ENCODE measurements at places on chromosomes 13 and 19. TPM values are rescaled to one million over a fixed set of nuclear protein-coding genes. Genes with fewer than 3 reads are reported as not detected.
A peak's percentile ranks its signal among the peaks of the same experiment; 100 is the strongest.

DNA sequence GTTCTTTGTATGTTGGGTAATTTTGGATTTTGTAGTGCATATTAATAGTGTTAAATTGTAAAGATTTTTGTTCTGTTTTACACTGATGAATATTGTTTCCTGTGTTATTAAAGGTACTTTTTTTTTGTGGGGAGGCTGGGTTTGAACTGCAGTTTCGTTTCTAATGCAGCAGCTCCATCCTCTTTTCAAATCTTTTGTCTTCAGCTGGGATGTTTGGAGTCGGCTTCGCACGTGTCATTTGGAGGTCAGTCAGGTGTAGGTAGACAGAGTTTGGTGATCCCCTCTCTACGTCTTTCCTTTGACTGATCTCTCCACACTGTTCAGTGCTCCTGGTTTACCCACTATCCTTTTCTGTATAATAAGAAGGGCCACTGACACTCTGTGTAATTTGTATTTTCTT is 30.3 kb downstream of the TDRD3 start:
- no peak for DNase-seq

GRCh38 chr13:113981194-113981605 is 7.3 kb upstream of the C13orf46 start:
- no peak for DNase-seq

GRCh38 chr13:28049880-28050875 is 50.2 kb downstream of the FLT3 start:
- DNase-seq: no peak

DNA sequence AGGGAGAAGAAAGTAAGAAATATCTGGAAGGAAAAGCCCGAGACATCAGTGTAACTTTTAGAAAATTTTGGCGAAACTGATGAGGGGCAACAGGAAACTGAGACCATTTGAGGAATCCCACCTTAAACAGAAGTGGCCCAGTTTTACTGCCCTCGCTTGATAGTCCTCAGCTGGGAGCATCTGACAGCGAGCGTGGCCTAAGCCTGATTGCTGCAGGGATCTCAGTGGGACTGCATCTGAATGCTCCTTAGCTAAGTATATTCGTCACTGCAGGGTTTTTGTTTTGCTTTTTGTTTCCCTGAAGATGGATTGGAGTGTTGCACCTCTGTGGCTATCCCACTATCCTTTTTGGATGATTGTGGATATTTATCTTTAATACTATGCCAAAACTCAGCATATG is 262.7 kb upstream of the KLHL1 start:
- DNase-seq: no peak

- DNase-seq: no peak
These were observed 13.4 kb downstream of the TECR start for GRCh38 chr19:14542711-14543328.

GRCh38 chr19:55173714-55174409 is 6.2 kb downstream of the SYT5 start:
- DNase-seq: no peak

- no peak for DNase-seq
These were observed 38.6 kb downstream of the ZNF823 start for GRCh38 chr19:11699931-11700794.

DNA sequence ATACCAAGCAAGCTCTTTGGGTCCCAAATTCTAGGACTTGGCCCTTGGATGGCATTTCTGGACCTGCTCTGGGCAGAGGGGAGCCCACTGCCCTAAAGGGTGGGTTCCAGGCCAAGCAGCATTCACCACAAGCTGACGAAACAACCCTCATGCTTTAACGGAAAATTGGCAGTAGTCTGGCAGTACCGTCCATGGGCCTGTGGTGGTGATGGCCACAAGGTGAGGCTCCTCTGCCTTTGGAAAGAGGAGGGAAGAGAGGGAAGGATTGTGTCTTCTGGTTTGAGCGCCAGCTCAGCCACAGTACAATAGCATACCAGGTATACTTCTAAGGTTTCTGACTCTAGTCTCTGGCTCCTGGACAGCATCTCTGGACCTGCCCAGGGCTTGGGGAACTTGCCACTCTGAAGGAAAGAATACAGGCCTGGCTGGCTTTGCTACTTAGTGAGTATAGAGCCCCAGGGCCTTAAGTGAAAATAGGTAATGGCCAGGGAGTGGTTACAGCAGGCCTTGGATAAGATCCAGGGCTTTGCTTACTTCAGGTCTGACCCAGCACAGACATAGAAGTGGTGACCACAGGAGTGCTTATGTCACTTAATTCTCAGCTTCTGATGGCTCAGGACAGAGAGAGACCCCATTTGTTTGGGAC is 595.5 kb downstream of the LMO7 start:
- DNase-seq: no peak

- DNase-seq: no peak
These were observed 549.1 kb upstream of the MIR17HG start for GRCh38 chr13:90798381-90798780.

GRCh38 chr13:113596321-113597200 is 12.0 kb downstream of the TFDP1 start:
- DNase-seq: peak; percentile 81

- no peak for DNase-seq
These were observed 229.7 kb downstream of the KCNRG start for GRCh38 chr13:50244713-50245574.

DNA sequence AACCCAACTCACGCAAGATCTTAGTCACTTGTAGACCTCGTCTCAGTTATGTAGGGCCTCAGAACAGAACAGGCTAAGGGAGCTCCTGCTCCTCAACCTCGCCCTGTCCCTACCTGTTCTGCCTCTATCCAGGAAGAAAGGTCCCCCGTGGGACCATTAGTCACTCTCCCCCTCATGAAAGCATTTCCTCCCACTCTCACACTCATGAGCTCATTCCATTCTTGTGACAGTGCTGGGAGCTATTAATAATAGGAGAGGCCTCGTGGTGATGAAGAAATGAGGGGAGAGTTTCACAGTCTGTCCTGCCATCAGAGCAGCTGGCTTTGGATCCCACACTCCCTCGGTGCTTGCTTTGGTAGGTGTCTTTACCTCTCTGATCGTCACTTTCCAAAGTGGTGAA is 10.2 kb downstream of the PPP2R1A start:
- DNase-seq: no peak

DNA sequence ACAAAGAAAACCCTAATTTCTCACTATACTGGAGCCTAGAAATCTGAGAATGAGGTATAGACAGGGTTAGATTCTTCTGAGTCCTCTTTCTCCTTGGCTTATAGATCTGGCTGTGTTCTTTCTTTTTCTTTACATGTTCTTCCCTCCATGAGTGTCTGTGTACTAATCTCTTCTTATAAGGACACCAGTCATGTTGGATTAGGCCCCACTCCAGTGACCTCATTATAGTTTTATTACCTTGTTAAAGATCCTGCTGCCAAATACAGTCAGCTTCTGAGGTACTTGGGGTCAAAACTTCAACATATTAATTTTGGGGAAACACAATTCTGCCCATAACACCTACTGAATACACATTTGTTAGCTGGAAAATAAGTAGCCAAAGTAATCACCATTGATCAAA is 302.6 kb downstream of the PCDH9 start:
- no peak for DNase-seq

DNA sequence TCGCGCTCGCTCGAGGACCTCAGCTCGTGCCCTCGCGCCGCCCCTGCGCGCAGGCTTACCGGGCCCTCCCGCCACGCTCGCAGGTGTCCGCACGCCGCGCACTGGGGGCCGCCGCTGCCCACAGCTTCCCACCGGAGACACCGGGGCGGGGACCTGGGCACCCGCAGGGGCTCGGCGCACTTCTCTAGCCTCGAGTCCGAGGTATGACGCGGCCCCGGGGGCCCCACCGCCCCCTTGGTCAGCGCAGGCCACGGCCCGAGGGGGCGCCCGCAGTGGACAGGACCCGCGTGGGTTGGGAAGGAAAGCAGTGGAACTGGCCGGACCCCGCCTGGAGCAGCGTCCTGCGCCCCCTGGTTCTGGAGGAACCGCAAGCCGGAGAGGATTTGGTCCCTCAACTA is 2.1 kb upstream of the GRWD1 start:
- no peak for DNase-seq

DNA sequence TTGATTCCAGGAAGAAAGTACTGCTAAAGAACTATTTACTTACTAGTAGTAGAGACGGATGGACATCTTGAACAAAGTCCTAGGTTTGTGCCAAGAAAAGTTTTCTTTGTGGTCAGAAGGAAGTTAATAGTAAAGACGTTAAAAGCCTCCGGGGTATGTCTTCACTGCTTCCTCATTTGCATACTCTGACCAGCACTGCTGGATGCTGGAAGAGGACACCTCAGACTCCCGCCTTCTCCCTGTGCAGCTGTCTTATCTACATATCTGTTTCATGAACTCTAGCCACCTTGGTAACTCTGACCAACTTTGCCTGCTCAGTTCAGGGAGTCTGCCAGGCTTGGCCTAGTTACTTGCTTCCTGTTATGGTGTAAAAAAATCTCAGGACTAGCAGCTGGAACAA is 1109.1 kb upstream of the MIR17HG start:
- no peak for DNase-seq

Gene PTGER1
- 1.6 TPM for total RNA-seq

Gene PRSS57
- not detected for total RNA-seq

Gene SIGLEC8
- not detected for total RNA-seq

Gene SPART
- total RNA-seq: 87.1 TPM

Gene CDX2
- not detected for total RNA-seq

Gene SOX1
- total RNA-seq: not detected

Gene GAPDHS
- not detected for total RNA-seq

Gene CDADC1
- 8.4 TPM for total RNA-seq
